ENCODE measurements at places on chromosomes 11 and 22. TPM values are rescaled to one million over a fixed set of nuclear protein-coding genes. Genes with fewer than 3 reads are reported as not detected.
A peak's percentile ranks its signal among the peaks of the same experiment; 100 is the strongest.

The OR6T1 gene
- total RNA-seq = not detected

DNA sequence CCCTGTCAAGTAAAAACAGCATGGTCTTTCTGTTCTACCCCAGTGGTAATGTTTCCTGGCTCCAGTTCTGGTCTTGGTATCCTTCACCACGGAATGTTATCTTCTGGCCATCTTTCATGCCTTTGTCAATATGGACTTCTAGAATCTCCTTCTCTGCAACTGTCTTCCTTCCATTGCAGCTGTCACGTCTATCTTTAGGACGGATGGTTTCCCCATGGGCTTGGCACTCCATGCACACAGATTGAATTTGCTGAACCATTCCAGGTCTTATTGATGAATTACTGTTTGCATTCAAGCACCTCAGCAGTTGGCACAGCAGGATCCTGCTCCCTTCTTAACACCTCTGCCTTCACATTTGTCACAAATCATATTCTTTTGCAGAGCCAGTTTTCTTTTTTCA, 44.9 kb upstream of the SLC25A18 start:
- no peak for DNase-seq

DNA sequence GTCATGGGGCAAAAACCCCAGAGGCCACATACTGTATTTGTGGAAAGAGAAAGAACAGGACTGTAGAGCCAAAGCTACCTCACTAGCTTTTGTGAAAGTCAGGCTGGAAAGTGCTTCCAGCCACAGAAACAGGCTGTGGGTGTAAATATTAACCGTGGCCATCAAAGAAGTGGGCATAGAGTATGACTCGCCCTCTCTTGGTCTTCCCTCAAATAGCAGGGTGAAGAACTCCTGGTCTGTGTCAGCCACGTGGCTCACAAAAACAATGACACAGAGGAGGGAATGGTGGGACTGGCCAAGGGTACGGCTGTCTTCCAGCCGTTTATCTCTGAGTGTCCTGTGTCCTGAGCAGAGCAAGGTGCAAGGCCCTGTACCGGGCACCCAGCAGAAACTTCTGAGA, 37.6 kb upstream of the UBASH3B start:
- DNase-seq = no peak

DNA sequence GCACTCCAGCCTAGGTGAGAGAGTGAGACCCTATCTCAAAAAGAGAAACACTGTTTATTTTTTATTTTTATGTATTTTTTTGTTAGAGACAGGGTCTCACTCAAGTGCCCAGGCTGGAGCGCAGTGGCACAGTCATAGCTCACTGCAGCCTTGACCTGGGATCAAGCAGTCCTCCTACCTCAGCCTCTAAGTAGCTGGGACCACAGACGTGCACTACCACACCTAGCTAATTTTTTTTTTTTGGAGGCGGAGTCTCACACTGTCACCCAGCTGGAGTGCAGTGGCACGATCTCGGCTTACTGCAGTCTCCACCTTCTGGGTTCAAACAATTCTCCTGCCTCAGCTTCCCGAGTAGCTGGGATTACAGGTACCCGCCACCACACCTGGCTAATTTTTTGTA, 6.4 kb downstream of the RBX1 start:
- no peak for DNase-seq

DNA sequence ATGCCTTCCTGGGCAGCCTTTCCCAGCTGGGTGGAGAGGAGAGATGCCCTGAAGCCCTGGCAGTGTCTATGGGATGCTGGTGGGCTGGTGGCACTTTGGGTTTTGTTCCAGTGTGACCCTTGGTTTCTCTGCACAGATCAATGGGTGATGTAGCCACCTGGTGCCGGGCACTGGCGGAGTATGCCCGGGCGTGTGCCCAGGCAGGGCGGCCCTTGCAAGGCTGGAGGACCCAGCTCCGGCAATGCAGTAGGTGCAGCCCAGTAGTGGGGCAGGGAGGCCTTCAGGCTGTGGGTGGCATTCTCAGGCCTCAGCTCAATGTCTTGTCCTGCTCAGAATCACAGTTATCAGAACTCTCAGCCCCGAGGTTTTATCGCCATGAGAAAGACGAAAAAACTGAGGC, 11.9 kb downstream of the OTOG start:
- no peak for DNase-seq

DNA sequence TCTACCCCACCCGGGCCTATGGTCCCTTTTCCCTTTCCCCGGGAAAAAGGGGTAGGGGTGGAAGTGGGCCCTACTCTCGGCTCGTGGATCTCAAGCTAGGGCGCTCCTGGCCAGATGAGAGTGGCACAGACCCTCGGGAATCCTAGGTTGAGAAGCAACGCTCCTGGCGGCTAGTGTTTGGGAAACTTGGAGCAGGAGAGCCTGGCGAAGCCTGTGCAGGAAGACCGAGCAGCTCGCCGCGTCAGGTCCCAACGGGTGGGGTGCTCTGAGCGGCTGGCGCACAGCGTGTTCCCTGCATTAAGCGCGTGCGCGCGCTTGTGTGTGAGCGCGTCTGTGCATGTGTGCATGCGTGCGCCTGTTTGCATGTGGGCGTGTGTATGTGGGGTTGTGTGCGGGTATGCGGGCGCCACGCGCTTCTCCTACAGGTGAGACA, 7.1 kb upstream of the FLI1 start:
- peak; percentile 50 for DNase-seq

The MRGPRE gene
- total RNA-seq = not detected

DNA sequence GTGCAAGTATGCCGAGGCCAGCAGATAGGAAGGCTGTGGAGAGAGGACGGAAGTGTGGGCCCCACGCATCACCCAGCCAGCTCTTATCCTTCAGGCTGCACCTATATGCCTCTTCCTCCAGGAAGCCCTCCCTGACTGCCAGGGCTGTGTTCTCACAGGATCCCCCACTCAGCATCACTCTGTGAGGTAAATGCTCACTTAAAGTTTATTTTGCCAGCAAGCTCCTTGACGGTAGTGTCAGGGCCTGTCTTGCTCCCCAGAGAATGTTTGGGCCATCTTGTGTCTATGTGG, 4.4 kb downstream of the TBX10 start:
- DNase-seq = no peak

GRCh38 chr11:74269161-74269811, 42.2 kb downstream of the P4HA3 start:
- peak; percentile 90 for DNase-seq

- DNase-seq = no peak
Measured at GRCh38 chr11:75775056-75775455, 6.5 kb downstream of the DGAT2 start.

- DNase-seq = peak; percentile 51
Measured at GRCh38 chr11:115869780-115870431, 365.7 kb upstream of the CADM1 start.

The SLC15A3 gene
- total RNA-seq = 1.9 TPM

- peak; percentile 19 for DNase-seq
Measured at GRCh38 chr22:19430890-19431541, 517 bp downstream of the HIRA start.

The SLC25A18 gene
- total RNA-seq = not detected

DNA sequence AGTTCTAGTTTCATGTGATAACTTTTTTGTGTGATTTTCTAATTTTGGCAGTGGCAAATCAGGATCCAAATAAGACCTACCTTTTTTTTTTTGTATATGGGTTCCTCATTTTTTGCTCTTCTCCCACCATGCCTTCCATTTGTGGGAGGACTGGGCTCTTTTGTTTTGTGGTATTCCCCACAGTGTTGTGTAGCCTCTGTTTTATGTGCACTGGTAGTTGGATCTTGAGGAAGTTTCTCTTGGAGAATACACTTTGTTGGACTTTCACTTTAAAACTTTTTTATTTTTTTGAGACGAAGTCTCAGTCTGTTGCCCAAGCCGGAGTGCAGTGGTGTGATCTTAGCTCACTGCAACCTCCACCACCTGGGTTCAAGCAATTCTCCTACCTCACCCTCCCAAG, 39.7 kb downstream of the PPP6R3 start:
- DNase-seq = no peak

- DNase-seq = no peak
Measured at GRCh38 chr11:44017443-44018126, 30.2 kb upstream of the ACCSL start.

GRCh38 chr22:20228055-20228938, 39.8 kb downstream of the RTN4R start:
- no peak for DNase-seq

- DNase-seq = no peak
Measured at GRCh38 chr11:95674657-95675358, 114.8 kb downstream of the FAM76B start.

DNA sequence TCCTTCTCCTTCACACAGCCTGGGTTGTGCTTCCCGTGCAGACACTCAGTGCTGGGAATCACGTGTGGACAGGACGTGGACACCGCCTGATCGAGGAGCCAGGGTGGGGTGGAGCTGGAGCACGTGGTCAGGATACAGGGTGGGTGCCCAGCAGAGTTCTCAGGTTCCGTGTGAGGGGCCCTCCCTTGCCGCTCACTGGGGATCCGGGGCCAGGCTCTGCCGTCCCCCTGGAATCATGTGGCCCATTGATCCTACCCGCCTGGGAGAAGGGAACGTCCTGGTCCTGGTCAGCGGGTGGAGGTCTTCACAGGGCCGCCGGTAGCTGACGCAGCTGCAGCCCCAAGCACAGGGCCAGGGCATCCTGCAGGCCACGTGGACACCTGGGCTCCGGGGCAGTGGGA, 397.7 kb downstream of the TBC1D22A start:
- DNase-seq = no peak

The UBQLNL gene
- not detected for total RNA-seq

The RIMBP3B gene
- total RNA-seq = 0.28 TPM

- DNase-seq = peak; percentile 79
Measured at GRCh38 chr22:26585104-26585790, 4.7 kb downstream of the TPST2 start.

DNA sequence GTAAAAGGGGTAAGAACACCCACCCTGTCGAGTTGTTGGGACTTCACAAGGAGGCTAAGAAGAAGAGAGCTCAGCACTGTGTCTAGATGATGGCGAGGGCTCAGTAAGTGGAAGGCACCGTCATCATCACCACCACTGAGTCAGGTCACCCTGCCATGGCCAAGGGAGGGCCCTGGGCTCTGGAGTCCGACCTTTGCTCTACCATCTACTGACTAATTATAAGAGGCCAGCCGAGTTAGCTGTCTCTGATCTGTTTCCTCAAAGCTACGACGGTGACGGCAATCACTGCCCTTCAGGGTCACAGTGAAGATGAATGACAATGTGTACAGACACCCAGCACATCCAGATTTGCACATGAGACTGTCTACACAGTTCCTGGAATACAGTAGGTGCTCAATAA, 29.3 kb downstream of the KIAA0930 start:
- DNase-seq = no peak

The NCAM1 gene
- not detected for total RNA-seq

The DLG2 gene
- total RNA-seq = 0.36 TPM

DNA sequence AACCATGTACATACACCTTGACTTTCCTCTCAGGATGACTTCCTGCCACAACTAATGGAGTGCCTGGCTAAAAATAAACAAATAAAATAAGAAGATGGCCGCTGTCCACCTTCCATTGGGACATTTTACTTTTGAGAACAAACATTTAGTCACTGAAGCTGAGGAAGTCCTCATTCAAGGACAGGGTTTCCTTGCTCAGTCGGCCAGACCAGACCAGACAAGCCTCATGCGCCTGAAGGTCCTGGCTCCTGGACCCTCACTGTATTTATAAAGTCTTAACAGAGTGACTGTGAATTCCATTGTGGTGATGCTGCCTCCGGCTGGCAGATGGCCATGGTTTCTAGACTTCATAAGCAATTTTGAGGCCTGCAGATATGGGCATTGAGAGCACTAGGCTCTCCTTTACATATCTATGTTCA, 114.5 kb downstream of the MAML2 start:
- peak; percentile 96 for DNase-seq

GRCh38 chr22:19680911-19681862, 33.1 kb upstream of the SEPTIN5 start:
- no peak for DNase-seq

DNA sequence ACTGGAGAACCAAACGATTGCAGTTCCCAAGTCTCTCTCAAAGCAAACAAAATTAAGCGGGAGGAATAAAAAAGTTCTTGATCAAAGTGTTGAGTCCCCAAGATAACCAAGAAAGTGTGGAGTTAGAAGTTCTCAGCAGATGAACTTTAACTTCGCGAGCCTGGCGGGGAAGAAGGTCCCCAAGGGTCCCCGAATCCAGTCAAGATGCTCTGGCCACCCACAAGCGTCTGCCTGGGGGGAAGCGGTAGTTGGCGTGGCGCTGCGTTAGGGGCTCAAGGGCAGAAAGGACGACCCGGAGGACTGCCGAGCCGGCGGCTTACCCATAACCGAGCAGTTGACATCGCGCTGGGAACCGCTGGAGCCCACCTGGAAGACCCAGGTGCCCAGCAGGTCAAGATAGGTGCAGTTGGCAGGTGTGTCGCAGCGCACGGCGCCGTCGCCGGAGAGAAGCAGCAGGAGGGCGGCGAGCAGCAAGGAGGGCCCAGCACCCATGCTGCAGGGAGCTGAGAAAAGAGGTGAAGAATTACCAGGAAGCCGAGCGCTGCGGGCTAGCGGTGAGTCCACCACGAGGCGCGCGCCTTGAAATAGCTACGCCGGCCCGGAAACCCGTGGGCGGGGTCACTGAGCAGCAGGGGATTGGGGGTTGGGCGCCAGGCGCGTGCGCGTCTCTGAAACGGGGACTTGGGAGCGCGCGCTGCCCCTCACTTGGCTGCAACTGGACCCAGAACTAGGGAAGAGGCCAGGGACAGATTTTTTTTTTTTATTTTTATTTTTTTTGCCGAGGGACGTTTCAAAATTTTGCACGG, at the start of gene CTSC:
Gene CTSC, minus strand, starts transcription at position 556 of the 806 bp plus-strand sequence. Its CDS starts 64 bp downstream, at position 492.
- peak; percentile 87 for DNase-seq

- no peak for DNase-seq
Measured at GRCh38 chr11:125093502-125093901, 17.9 kb downstream of the TMEM218 start.

The CHCHD10 gene
- total RNA-seq = 2.2 TPM

The OSBPL5 gene
- 14.4 TPM for total RNA-seq

The MMP3 gene
- total RNA-seq = 0.28 TPM

The C11orf52 gene
- 0.28 TPM for total RNA-seq

DNA sequence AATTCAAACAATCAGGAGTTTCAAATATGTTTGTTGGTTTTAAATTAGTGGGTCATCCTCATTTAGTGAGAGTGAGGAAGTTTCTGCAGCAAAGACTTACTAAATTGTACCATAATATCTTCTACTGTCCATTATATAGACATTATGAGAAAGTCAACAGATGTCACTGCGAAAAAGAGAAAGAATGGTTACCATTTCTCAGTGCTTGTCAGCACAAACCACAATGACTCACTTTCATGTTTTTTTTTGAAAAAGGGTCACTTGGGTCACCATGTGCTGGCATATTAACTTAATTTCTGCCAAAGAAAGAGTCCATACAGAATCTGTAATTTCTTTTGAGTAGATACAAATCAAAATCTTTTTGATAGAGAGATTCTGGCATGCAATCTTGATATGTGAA, 924.6 kb upstream of the FAT3 start:
- peak; percentile 59 for DNase-seq

GRCh38 chr11:2264366-2265053, 5.9 kb downstream of the ASCL2 start:
- no peak for DNase-seq

DNA sequence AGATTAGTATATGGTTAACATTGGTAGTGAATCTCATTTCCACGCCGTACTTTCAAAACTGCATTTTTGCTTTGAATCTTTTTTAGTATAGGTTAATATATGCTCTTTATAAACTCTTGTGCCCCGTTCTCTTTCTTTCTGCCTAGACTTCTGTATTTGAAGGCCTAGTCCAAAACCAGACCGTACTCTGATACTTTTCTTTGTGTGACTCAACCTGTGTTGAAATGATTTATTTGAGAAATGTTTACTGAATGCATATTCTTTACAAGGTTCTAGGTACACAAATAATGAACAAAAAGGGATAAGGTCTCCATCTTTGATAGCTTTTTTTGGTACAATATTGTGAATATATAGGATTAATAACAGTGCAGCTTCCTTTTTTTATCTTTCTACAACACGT, 68.3 kb downstream of the HIPK3 start:
- DNase-seq = no peak

GRCh38 chr11:88013508-88014065, 161.7 kb downstream of the RAB38 start:
- DNase-seq = no peak
